Stimulated activated naive CD8-positive, alpha-beta T cell treated with anti-CD3 and anti-CD28 coated beads, Interleukin-15, amount 100 ng/mL, for 72 hours (primary cell): ENCODE measurements at places on chromosomes 6 and 20.

DNA sequence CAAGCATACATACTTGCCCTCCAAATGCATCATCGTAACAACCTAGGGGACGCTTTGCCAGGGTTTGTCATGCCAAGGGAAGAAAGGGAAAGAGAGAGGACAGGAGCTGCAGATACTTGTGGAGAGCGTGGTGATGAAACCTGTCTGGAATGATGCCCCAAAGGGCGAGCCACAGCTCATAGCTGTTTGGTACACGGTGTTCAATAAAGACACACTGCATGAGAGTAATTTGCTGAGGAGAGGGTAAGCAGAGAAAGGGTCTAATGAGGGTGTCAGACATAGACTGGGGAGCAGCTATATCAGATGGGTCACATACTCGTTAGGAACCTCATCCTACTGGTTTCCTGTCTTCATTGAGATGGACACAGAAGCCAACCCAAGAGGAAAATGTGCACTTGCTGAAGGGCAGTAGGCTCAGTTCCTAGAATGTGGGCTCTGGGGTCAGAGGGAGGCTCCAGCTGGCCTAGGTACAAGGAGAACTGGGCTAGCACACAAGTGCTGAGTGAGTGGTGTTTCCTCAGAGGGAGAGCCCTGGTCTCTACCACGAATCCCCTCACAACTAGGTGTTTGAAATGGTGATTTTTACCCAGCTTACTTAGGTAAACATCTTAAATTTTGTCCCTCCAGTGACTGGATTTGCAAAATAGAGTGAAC is 5.2 kb upstream of the FOXO3 start:
- DNase-seq: no peak

- DNase-seq: no peak
Measured at GRCh38 chr6:1553562-1554083, 56.1 kb upstream of the FOXC1 start.

- peak; percentile 17 for DNase-seq
Measured at GRCh38 chr6:13413900-13414555, 73.4 kb downstream of the GFOD1 start.

- no peak for DNase-seq
Measured at GRCh38 chr6:122005661-122006060, 393.8 kb upstream of the HSF2 start.

DNA sequence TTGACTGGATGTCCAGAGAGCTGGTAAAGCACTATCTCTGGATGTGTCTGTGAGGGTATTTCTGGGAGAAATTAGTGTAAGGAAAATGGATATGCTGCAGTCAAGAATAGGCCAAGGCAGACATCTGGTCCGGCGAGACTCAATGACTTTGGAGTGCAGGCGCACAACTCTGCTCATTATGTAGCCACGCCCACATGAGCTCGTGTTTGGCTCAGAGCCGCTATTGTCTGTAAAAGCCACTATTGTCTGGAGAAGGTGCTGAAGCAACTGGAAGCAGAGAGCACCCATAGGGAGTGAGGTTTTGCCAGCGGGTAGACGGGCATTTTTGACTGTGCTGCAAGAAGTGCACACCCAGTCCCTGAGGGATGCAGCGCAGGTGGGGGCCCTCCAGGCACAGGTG is 305.0 kb upstream of the POU3F2 start:
- DNase-seq: no peak

DNA sequence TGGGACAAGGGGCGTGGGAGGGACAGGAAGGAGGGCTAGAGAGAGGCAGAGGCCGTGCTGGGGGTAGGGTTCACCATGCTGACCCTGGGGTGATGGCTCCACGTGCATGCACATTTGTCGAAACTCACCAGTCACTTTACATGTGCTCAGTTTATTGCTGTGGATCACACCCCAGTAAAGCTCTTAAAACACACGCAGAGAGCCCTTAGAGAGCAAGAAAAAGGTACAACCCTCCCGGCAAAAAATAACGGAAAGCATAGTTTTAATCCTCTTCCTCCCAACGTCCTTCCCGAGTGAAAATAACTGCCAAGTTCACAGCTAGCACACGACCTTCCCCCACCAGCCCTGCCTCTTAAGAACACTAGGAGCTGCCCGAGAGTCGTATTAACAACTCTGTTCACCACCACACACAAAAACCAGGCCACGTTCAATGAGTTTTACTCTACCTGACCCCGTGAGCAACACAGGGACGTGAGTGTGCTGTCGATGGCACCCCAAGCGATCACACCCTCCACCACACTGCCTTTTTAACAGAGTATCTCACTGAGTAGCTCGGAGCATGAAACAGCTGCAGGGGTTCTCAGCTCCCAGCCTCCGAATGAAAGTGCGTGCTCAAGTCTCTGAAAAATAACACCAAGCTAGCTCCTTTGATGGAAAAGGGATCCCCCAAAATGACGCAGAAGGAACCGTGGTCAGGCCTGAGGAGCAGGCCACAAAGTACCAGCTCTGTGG is 39.7 kb downstream of the TAF4 start:
- DNase-seq: no peak

DNA sequence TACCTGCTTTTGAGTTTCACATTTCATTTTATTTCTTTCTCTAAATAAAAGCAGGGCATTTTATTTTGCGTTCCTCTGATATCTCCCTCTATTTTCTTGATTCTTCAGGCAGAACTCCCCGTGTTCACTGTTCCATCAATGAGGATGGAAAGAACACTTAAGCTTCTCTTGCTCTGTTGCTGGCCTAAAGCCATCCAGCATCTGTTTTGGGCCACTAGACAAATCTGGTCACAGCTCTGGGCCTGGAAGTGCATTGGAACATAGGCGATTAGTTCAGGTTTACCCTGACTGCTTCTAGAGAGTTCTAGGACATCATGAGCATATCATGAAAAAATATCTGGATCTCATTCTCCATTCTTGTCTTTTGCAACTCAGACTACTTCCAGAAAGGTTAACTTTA is 611.2 kb downstream of the UTRN start:
- no peak for DNase-seq

DNA sequence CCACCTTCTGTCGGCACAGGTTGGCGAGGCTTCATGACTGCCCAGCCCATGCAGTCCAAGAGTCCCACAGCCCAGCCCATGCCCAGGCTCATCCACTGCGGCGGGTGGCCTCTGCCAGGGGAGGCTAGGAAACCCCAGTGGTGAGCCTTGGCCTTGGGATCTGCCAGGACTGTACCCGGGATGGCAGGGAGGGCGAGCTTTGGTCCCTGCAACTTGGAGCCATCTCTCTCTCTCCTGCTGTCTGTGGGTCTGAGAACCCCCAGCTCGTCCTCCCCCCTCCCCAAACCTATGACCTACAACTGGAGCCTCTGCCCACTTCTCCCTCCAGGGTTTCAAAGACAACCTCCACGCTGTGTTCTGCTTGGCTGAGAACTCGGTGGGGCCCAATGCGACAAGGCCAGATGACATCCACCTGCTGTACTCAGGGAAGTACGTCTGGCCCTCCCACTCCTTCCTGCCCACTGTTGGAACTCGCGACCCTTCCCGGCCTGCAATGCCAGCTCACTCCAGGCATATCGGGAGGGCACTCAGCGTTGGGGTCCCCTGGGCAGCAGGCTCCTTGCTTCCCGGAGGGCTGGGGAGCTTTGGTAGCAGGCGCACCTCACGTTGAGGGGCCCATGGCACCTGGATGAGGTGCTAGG is 19.7 kb downstream of the NPEPL1 start:
- DNase-seq: peak; percentile 0

DNA sequence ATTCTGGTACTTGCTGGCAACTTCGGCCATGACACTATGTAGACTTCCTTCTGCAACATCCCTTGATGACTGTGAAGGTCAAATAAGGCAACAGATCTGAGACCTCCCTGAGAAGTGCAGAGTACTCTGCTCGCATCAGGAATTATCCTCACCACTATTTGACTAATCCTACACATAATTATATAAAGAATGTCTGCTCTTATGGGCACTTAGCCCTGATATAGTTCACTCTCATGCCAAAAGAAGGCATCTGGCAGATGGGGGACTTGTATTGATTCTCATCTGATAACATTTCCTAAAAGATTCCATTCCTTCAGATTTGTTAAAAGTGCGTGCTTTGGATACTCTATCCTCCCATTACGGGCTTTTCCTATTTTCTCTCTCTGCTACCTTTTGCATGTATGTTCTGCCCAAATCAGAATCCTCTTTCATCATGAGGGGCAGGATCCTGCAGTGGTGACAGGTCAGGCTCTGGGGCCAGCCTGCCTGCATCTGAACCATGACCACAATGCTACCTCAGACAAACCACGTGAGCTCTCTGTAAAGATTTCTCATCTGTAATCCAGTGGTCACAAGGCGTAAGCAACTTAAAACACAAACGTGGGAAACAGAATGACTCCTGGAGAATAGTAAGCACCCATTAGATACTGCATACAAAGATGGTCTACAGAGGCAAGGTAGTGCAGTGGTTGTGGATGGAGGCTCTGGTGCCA is 134.0 kb downstream of the GJA10 start:
- DNase-seq: no peak

GRCh38 chr20:4949833-4950178 is 51.5 kb downstream of the SLC23A2 start:
- DNase-seq: no peak

DNA sequence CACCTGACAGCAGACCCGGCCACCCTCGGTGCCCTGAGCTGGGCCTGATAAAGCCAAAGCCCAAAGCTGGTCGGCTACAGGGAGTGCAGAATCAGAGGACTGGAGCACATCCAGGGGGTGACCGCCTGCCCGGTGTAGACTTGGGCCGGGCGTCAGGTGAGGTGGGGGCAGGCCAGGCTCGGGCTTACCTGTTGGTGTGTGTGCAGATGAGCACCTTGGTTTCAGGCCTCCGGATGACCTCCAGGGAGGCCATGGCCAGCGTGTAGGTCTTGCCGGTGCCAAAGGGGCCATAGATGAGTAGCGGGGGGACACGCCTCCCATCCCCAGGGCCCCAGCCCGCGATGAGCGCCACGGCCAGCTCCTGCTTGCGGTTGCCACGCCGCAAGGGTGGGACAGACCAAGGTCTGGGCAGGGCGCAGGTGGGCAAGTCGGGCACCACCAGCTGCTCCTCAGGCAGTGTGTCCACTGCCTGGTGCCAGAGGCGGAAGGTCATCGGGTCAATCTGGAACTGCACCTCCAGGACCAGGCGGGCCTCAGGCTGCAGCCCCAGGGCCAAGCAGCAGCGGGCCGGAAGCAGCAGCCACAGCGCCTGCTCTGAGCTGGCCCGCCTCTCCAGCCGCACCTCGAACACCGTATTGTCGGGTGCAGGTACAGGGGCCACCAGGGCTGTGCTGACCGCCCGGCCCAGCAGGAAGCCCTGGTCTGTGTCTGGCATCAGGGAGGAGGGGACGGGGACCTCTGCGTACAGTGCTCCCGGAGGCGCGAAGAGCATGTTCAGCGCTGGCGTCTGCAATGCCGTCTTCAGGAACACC is 5.7 kb downstream of the HELZ2 start:
- DNase-seq: no peak

DNA sequence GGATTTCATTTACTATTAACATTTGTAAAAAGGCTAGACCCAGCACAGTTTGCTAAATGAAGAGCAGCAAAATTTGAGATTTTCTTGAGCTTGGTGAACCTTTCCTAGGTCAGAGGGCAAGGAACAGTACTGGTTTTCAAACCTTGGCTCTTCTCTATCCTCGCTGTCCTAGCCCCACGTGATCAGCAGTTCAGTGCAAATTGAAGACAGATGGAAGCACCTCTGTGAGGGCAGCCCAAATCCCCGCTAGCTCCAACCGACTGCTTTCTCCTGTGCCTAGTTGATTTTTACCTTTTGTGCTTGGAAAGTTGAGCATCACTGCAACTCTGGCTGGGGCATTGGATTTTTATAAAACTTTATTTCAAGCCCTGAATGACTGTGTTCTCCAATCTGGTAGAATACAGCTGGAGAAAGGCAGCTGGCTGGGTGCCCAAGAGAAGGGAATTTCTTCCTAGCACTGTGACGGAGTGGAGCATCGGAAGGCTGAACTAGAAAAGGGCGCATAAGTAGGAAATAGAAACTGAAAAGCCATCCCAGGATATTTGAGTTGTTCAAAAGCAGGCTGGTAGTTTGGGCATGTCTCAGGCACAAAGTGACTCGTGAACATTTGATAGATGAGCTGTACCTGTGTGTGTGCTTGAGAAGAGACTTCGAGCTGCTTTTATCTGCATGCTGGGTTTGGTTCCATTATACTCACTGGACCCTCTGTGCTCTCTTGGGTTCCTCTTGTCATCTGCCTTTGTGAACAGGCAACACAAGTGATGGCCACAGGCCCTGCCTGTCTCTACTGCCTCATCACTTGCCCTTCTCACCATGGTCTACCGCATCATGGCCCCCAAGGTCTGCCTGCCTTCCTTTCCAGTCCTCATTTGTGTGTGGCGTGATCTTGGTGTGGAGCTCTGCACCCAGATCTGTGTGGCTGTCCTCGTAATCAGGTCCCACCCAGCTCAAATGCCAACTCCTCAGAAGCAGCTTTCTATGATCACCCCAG is 2.3 kb downstream of the RNF114 start:
- no peak for DNase-seq

- no peak for DNase-seq
Measured at GRCh38 chr20:40218316-40218969, 470.6 kb downstream of the MAFB start.

GRCh38 chr6:87661503-87661902 is 40.5 kb downstream of the AKIRIN2 start:
- no peak for DNase-seq

- no peak for DNase-seq
Measured at GRCh38 chr6:16224409-16224808, 14.0 kb upstream of the GMPR start.

GRCh38 chr6:157329829-157330228 is 6.5 kb upstream of the TMEM242 start:
- DNase-seq: no peak

DNA sequence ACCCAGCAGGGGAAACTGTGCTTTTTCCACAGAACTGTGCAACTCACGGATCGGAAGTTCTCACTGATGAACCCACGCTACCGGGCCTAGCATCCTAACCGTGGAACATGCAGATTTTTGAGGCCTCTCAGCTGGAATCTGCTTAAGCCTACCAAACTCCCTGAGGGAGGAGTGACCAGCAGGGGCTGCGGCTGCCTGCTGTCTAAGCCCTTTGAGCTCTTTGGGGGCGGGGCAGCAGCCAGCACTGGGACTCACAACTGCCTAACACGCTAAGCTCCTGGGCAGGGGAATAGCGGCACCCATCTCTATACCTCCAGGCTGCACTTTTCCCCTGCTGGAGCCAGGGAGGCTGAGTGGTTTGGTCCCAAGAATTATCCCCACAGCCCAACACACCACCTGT is 20.4 kb upstream of the METTL24 start:
- no peak for DNase-seq

GRCh38 chr20:34626992-34627391 is 49.9 kb downstream of the PIGU start:
- no peak for DNase-seq

DNA sequence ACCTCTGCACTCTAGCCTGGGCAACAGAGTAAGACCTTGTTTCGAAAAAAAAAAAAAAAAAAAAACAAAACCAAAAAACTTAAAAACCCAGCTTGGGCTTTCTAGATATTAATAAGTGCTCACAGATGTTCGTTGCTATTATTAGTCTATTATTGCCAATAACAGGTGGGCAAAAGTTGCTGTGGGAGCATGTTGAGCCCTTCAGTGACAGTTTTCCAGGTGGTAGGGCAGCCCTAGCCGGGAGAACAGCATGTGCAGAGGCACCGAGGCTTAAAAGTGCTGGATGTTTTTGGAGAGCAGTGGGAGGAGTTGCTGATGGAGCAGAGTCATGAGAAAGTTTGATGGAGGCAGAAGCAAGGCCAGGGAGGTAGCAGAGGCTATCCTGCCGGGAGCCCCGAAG is 4.4 kb downstream of the PPP1R16B start:
- DNase-seq: no peak

GRCh38 chr6:152636609-152637295 is 410 bp downstream of the SYNE1 start:
- peak; percentile 1 for DNase-seq

GRCh38 chr6:51908243-51908642 is 179.2 kb downstream of the PKHD1 start:
- no peak for DNase-seq

- DNase-seq: no peak
Measured at GRCh38 chr20:48189181-48189580, 403.9 kb upstream of the SULF2 start.
